ENCODE measurements at places on chromosomes 6 and 20.

GRCh38 chr6:13250703-13251102 lies 77.6 kb downstream of the TBC1D7 start:
- DNase-seq, result no peak

DNA sequence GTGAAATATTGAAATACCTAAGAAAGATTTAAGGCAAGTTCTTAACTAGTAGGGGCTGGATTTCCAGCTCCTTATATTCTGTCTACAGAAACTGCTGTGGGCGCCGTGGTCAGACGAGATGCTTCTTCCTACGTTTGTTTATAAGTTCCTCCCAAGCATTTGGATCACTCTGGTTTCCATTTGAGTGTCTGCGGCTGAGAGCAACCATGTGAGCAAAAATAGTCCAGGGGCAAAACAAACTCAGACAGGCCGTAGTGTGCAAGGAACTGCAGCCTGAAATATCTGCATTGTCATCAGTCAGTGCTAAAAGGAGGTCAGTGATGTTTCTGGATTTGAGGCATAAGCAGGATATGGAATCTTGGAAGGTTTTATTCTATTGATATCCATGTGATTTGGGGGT lies 485.9 kb upstream of the JAG1 start:
- DNase-seq, result no peak

DNA sequence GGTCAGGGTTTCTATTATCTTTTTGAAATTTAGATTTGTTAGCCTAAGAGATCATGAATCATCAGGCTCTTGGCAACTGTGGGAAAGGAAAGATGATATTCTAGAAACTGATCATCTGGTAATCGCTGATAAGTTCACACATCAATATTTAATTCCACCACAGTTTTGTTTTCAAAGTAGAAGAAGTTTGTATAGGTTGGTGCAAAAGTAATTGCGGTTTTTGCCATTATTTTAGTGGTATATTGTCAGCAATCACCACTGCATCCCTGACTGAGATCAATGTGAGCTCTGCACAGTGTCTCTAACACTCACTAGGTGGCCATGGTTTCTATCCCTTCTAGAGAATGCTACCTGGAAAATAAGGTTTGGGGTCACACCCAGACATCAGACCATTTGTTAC lies 17.0 kb upstream of the PXDC1 start:
- DNase-seq, result no peak

GRCh38 chr20:59670786-59671492 lies 66.6 kb downstream of the PHACTR3 start:
- DNase-seq, result no peak

GRCh38 chr6:35426074-35426473 lies 26.1 kb upstream of the FANCE start:
- DNase-seq, result no peak

- no peak for DNase-seq
Measured at GRCh38 chr6:56334937-56335336, 87.6 kb upstream of the COL21A1 start.

DNA sequence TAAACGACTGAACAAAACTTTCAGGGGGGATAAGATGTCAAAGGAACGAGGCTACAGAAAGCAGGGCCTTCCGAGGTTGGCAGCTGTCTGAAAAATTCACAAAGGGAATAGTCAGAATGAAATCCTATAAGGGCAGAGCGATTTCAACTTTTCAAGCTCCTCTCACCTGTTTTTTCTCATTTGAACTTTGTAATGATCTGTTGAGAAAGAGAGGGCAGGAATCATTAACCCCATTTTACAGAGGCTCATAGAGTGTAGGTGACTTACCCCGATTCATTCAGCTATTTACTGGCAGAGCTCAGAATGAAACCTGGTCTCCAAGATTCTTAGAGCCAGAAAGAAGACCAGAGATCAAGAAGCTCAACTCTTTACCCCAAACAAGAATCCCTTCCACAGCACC lies 266.1 kb upstream of the ARID1B start:
- no peak for DNase-seq

DNA sequence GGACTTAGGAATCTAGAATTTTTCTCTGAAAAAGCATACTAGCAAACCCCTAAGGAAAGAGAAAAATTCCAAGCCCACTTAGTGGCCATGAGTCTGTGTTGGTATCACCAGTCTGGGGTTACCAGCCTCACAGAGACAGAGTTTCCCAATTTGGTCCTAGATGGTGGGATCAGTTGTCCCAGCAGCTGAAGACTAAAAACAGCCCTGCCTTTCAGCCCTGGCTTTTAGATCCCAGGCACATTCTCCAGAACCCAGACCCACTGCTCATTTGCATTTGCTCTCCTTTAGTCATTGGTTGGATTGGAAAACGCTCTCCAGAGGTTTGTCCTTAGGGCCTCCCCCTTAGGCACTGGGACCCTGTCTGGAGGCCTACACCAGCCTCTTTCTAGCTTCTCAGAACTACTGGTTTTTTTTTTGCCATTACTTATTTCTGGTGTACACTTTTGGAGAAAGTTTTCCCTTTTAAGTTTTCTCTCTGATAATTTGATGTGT lies 39.1 kb upstream of the FOXO3 start:
- DNase-seq, result no peak

DNA sequence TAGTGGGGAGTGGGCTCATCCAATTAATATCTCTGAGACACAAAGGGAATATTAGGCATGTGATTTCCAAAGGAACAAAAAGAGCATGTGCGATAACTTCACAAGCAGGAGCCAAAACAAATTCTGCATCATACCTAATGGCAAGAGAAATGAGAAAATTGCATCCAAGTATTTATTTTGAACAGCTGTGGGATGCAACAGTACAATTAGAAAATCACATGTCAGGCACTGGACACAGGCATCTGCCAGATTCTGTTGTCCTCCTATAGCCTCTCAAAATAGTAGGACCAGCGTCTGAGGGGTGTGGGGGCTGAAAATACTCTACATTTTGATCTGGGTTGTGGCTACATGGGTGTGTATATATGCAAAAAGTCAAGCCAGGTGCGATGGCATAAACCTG lies 66.3 kb downstream of the EDN1 start:
- no peak for DNase-seq

DNA sequence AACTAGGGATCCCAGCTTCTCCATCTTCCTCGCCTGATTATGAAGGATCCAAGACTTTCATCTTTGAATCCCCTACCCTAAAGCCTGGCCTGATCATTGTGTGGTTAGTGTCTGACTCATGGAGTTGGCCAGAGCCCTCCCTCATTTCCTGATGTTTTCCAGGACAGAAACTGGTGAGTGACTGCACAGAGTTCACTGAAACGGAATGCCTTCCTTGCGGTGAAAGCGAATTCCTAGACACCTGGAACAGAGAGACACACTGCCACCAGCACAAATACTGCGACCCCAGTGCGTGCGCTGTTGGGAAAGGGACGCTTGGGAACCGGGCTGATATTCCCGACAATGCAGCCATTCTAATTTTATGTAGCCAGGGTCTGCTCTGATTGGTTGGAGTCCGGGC lies 4.0 kb downstream of the CD40 start:
- no peak for DNase-seq

- DNase-seq, result no peak
Measured at GRCh38 chr6:36743538-36744303, 46.1 kb downstream of the RAB44 start.

DNA sequence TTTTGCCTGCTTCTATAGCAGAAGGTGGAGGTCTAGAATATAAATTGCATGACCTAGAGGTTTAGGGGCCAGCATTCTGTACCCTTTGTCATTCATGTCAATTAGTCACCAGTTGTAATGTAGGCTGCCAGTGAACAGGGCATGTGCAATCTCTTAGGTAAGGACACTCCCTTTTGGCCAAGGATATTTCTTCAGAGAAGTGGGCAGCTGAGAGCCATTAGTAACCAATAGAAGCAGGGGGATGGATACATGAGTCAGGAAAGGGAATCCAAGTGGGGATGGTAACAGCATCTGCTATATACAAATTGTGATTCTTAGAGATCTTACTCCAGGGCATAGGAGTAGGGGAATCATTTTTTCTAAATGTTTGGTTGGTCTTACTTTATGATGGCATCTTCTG lies 494.2 kb upstream of the JAG1 start:
- no peak for DNase-seq

DNA sequence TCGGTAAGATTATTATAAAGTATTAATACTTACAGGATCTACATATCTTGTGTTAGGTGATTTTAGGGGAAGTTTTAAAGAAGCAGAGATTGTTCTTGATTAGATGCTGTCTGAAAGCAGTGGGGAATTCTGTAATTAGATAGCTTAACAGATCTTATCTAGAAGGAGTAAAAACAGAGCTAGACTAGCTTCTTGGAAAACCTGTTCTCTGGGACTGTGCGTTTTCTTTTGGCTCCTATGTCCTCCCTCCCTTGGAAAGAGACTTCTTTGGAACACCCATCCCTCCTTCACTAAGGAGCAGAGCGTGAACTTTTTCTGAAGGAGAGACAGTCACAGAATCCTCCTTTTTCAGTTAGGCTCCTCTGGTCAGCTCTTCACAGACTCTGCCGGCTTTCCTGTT lies 83.5 kb upstream of the ZNF184 start:
- DNase-seq, result no peak
